Smooth muscle cell of the coronary artery (primary cell): ENCODE measurements at places on chromosomes 16 and 17. TPM values are rescaled to one million over a fixed set of nuclear protein-coding genes. Genes with fewer than 3 reads are reported as not detected.

MAP3K3 gene
- 27.4 and 42.9 TPM in 2 replicates for total RNA-seq

DLX3 gene
- total RNA-seq = not detected in 2 replicates

OMG gene
- total RNA-seq = 11.0 TPM in 1 of 2 replicates, not detected in the other

KRT31 gene
- total RNA-seq = not detected in 2 replicates

INTS2 gene
- 8.3 and 9.5 TPM in 2 replicates for total RNA-seq
